Right cardiac atrium (tissue), 5 donors: ENCODE measurements at places on chromosomes 13 and 19. TPM values are rescaled to one million over a fixed set of nuclear protein-coding genes. Genes with fewer than 3 reads are reported as not detected.

GRCh38 chr19:39502640-39503417 lies 4.1 kb downstream of the DLL3 start:
- DNase-seq, result peak; percentile 68

DNA sequence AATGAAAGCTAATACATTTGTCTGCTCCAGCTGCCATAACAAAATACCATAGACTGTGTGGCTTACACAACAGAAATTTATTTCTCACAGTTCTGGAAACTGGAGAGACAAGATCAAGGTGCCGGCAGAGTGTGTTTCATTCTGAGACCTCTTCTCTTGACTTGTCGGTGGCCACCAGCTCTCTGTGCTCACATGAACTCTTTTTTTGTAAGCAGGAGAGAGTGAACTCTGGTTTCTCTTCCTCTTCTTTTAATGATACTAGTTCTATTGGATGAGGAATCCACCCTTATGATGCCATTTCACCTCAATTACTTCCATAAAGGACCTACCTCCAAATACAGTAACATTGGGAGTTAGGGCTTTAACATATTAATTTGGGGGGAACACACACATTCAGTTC lies 11.7 kb downstream of the KCTD12 start:
- no peak for DNase-seq

DNA sequence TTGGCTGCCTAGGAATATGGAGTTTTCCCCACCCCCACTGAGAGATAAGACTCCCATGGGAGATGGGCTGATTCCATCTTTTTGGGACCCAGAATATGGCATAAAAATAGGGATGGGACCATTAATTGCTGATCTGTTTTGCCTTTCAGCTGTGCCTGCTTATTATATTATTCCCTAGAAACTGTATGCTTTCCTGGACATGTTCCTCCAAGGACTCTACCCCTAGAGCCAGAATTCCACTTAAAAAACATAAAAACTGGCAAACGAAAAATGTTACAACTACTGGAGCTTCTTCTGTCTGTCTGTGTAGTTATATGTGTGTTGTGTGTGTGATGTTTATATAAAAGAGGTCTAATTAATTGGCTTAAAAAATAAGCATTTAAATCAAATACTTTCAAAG lies 159.9 kb upstream of the PRR20A start:
- DNase-seq, result no peak

DNA sequence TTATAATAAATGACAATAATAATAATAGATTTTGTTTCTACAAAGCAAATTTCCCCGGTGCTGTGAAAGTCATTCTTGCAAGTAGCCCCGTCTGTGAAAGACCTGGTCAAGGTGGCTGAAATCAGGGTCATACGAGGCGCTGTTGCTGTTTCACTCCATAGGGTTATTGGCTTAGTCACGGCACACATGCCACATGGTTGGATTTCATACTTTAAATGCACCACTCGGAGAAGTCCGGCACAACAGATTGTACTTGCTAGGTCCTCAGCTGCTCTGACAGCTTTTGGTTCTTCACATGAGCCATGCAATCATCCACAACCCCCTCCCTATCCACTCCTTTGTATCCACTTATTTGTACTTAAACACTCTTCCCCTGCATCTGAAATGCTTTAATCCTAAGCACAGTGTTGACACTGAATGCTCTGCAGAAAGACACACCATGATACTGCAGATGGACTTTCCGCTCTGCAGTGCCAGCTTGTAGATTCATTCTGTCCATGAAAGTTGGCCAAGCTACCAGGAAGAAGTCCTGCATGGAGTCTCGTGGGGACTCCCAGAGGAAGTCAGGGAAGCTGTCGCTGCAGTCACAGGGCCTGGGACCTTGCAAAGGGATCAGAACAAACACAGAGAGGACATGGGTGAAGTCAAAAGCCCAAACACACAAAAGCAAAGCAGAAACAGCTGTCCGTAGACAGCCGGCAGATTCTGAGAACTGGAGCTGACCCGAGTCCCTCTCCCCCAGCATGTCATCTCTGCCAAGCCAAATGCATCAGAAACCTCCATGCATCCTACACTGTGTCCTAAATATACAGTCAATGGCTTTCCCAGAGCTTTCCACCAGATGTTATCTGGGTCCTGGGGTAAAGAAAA lies 124.6 kb downstream of the COL4A2 start:
- DNase-seq, result no peak

DNA sequence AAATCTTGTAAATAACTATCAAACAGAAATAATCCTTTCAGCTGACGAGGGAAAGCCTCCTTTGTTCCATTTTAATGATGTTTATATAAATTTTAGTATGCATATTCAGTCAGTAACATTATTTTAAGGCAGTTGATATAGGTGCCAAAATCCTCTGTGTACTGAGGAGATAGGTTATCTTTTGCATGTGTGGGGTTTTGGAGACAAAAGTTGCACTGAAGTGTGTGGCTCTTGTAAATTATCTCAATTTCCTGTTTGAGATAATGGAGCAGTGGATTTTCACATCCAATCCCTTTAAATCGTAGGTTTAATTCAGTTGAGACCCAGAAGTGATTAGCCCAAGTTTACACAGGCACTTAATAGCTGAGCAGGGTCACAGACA lies 106.6 kb downstream of the RGCC start:
- DNase-seq, result no peak

GRCh38 chr13:58655086-58655485 lies 1023.5 kb downstream of the PCDH17 start:
- DNase-seq, result no peak

DNA sequence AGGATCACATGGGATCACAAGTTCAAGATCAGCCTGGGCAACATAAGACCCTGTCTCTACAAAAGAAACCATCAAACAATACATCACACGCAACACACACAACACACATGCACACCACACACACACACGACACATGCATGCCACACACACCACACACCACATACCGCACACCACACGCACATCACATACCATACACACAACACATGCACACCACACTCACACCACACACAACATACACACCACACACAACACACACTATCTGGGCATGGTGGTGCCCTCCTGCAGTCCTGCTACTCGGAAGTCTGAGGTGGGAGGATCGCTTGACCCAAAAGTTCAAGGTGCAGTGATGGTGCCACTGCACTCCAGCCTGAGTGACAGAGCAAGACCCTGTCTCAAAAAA lies 198.3 kb downstream of the USP12 start:
- no peak for DNase-seq

ANGPTL8 gene
- not detected for total RNA-seq

TOMM40 gene
- total RNA-seq, result 46.5 TPM

DNA sequence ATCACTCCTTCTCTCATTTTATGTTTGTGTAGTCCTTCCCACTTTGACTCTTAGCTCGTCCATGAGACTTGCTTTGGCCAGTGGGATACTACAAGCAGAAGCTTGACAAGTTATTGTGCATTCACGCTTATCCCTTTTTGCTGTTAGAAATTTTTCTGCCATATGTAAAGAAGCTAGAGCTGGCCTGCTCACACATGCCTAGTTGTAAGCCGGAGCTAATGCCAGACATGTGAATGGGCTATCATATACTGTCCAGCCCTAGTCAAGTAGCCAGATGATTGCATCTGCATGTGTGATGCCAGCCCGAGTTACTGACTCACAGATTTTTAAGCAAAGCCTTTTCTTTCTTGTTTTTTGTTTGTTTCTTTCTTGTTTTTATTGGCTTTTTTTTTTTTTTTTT lies 460.7 kb downstream of the TDRD3 start:
- DNase-seq, result no peak

DNA sequence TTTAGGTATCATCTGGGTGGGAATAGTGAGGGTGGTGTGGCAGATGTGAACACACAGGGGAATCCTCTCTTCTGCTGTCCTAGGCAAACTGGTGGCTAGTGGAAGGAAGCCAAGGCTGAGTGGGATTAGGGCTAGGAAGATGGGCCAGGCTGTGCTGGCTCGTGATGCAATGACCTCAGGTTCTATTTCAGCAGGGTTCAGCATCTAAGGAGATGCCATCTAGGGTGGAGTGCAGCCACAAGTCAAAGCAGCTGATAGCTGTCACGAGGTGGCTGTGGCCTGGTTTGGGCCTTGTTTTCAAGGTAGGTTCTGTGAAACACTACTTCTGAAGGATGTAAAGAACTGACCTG lies 21.6 kb downstream of the ARL11 start:
- DNase-seq, result no peak

SRRM5 gene
- total RNA-seq, result not detected

SIGLEC11 gene
- 0.64 TPM for total RNA-seq

GRCh38 chr19:17441241-17442021 lies 7.0 kb downstream of the TMEM221 start:
- no peak for DNase-seq

- no peak for DNase-seq
Observed at GRCh38 chr13:50916701-50917184, 7.2 kb downstream of the RNASEH2B start.

FFAR1 gene
- total RNA-seq, result not detected

DNA sequence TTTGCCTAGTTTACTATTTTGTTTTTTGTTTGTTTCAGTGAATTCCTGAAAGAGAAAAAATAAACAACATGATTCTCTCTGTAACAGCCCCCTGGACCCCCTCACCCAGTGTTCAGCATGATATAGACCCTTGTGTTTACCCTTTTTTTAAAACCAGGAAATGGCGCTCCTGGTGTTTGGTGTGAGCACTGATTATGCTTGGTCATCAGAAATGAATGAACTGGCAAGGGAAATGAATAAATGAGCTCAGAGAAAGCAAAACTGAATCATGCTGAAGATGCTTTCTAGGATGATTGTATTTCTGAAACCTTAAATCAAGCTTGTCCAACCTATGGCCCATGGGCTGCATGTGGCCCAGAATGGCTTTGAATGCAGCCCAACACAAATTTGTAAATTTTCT lies 22.1 kb downstream of the WASF3 start:
- DNase-seq, result no peak

DNA sequence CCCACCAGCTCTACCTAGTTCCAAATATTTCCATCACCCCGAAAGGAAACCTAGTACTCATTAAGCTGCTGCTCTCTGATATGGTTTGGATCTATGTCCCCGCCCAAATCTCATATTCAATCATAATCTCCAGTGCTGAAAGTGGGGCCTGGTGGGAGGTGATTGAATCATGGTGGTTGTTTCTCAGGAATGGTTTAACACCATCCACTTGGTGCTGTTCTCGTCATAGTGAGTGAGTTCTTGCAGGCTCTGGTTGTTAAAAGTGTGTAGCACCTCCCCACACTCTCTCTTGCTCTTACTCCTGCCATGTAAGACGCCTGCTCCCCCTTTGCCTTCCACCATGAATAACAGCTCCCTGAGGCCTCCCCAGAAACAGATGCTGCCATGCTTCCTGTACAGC lies 43.4 kb upstream of the MED4 start:
- no peak for DNase-seq

GRCh38 chr13:43140985-43141384 lies 117.6 kb downstream of the DNAJC15 start:
- no peak for DNase-seq

LGI4 gene
- 25.0 TPM for total RNA-seq

DNA sequence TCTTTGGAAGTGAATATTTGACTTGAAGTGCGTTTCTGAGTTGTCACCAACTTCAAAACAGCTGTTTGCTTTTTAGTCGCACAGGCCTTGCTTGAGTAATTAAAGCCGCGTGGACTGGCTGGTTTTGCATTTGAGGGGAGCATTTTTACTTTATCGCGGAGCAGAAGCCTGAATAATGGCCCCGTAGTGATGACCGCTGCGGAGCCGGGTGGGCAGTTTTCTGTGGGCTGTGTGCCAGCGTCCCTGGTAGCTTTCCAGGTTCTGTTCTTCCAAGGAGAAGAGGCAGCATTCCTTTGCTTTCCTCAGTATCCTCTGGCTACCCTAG lies 1.1 kb downstream of the NAA16 start:
- peak; percentile 78 for DNase-seq

- DNase-seq, result no peak
Observed at GRCh38 chr13:98427331-98427995, 149.4 kb downstream of the STK24 start.
